ENCODE measurements at places on chromosomes 16 and 17.

- no peak for DNase-seq
These were observed 17.5 kb downstream of the MAP3K14 start for GRCh38 chr17:45299361-45299760.

DNA sequence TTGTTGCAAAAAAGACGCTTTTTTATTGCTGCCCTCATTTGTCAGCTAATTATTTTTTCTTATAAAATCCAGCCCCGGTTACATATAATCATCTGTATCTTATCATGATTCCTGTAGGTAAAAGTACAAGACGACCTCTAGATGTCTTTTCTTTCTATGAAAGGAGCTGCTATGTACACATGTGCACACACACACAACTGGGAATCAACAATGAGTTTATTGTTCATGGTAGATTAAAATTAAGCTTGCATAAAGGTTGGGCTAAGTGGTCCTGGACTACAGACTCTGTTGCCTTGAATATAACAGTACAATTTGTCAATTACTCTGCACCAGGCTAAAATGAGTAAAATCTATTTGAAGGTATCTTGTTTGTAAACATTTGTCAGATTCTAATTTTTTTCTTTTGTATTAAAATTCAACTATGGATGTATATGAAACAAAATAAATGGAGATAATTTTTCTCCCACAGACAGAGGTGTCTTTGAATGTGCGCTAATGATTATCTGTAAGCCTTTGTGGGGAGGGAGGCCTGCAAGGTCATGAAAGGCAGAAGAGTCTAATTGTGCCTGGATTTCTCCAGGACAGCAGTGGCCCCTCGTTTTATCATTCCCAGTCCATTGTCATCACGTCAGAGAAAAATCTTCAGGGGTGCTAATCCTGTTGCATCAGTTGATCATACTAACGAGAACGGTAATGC lies 13.4 kb downstream of the C17orf58 start:
- no peak for DNase-seq

DNA sequence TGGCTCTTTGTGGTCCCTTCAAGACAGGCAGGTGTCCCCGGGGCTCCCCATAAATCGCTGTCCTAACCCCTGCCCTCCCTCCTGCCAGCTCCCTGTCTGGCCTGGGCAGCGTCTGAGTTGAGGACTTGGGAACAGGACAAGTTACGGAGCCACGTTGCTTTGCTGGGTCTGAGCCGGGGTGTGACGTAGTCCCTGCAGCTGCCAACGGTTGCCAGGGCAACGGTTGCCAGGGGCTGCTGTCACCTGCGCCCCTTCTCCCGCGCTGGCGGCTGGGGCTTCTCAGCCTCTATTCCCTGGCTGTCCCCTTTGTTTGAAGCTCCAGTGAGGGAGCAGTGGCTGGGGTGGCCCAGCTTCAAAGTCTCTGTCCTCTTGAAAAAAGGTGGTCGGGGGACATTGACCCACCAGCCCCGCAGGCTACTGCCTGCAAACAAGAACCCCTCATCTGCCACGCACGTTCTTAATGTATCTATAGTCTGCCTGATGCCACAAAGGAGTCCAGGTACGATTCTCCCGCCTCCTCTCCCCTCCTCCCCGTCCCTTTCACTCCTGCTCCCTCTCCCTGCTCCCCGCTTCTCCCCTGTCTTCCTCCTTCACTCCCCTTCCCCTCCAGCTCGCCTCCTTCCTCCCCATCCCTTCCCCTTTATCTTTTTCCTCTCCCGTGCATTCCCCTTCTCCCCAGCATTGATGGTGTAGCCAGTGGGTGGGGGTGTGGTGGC lies 10.9 kb downstream of the ADGRG1 start:
- DNase-seq = no peak

- no peak for DNase-seq
These were observed 34.0 kb upstream of the CPNE2 start for GRCh38 chr16:57058291-57058861.

GRCh38 chr16:14239791-14240190 lies 168.7 kb downstream of the MRTFB start:
- no peak for DNase-seq

- DNase-seq = no peak
These were observed 18.3 kb downstream of the GLYR1 start for GRCh38 chr16:4828567-4829321.

DNA sequence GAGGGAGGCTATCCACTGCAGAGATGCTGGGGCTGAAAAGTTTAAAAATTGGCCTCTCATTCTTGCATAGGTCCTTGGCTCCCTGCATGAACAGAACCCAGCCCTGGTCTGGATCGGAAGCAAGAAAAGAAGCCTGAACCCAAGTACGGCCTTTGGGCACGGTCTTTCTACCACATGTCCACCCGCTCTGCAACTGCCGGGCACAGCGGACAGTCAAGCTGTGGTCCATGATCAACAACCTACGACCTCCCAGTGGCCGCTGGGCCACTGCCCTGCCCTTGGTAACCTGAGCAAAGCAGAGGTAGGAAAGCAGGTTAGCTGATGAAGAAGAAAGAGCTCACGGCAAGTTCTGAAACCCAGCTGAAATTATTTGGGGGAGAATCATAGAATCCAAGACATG lies 3.6 kb downstream of the ABCC12 start:
- DNase-seq = no peak

DNA sequence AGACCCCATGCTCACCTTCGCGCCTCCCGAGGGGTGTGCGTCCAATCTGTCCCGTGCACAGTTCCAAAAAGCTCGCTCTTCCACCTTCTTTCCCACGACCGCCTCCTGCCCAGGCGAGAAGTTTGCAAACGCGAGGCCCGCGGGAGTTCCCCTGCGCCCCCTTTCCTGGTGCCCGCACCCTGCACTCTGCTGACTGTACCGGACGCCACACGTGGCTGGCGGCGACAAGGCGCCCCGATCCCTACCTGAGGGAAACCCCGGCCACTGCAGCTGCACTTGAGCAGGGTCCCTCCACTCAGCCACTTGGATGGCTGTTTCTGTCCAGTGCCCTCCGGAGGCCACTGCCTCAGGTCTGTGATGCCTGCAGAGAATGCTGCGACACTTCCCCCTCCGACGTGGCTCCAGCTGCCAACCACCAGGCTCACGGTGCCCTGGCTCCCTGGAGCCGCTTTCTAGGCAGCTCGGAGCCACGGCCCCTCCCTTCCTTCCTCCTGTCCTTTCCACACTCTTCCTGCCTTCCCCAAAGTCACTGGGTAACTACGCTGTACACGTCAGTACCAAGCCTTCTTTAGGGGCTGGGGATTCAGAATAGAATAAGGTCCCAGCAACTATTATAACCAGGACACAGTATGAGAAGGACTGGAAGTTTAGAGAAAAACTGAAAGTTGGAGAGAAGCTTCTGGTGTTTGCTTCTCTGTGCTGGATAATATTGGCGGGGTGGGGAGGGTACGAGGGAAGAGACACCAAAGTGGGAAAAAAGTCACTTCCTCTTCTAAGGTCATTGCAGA lies at the start of gene MLKL:
TSS of gene MLKL (minus strand) at position 425 of the 788 bp plus-strand sequence. CDS start 5,105 bp downstream, outside the sequence.
- peak; percentile 35 for DNase-seq

DNA sequence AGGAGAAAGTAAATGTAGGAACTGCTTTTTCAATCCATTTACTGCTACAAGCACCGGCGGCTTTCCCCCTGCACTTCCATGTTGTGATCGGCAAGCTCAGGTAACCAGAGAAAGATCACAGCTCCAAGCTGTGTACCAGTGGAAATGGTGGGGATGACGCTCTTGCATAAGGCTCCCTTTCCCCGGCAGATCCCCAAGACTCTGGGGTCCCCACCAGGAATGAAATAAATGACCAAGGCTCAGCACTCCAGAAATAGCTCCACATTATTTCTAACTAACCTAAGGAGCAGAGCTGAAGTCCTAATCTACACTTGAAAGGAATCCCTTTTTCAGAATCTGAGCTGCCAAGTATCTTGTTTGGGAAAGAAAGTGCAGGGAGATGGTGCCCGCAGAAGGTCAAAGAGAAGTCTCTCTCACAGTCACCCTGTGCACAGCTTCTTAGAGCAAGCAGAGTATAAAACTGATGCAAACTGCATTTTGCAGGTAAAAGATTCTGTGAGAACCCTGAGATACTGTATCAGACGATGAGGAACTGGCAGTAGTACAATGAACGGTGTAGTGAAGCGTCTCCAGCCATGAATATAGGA lies 11.1 kb downstream of the GRB2 start:
- no peak for DNase-seq

DNA sequence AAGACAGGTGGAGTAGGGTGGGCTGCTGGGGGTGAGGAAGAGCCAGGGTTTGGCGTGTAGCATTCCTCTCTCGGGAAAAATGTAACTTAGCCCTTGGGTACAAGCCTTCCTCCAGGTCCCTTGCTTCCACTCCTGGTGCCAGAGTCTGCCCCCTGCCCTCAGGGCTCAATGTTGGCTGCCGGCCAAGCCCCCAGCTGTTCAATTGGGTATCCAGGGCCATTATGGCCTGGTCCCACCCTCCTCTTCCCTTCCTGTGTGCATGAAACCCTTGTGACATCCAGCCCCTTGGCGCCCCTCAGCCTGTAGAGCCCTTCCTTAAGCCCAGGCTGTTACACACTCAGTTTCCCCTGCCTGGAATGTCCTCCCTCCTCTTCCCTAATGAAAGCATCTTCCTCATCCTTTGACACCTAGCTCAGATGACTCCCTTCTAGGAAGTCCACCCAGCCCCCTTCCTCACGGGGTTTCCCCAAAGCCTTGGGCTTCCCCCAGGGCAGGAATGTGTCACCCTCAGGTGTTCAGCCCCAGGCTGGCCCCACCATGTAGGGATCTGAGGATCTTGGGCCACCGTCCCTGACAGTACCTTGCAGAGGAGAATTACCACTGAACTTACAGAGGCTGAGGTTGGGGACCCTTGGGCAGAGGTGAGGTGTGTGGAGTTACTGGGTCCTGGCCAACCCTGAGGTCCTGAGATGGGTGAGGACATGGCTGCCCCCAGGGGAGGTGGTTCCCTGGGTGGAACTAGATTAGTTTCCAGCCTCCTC lies 30.0 kb downstream of the B9D1 start:
- no peak for DNase-seq

GRCh38 chr17:60599220-60599619 lies 773 bp upstream of the PPM1D start:
- no peak for DNase-seq

DNA sequence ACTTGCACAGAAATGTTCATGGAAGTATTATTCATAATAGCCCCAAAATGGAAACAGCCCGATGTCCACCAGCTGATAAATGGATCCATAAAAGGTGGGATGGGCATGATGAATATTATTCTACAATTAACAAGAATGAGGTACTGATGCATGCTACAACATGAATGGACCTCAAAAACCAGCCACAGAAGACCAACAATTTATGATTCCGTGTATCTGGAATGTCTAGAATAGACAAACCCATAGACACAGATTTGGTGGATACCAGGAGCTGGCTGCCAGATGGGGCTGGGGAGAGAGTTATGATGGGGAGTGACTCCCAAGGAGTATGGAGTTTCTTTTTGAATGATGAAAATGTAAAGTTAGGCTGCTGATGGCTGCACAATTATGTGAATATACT lies 10.8 kb upstream of the NAGLU start:
- no peak for DNase-seq

GRCh38 chr17:83058266-83058798 lies 21.1 kb upstream of the METRNL start:
- no peak for DNase-seq

- DNase-seq = no peak
These were observed 954.7 kb upstream of the RBFOX1 start for GRCh38 chr16:6377956-6378355.

- DNase-seq = no peak
These were observed at the start of gene PRRT2 for GRCh38 chr16:29811896-29812665. PRRT2 (plus strand) TSS chr16:29812193; CDS start chr16:29813055, 862 bp downstream.

DNA sequence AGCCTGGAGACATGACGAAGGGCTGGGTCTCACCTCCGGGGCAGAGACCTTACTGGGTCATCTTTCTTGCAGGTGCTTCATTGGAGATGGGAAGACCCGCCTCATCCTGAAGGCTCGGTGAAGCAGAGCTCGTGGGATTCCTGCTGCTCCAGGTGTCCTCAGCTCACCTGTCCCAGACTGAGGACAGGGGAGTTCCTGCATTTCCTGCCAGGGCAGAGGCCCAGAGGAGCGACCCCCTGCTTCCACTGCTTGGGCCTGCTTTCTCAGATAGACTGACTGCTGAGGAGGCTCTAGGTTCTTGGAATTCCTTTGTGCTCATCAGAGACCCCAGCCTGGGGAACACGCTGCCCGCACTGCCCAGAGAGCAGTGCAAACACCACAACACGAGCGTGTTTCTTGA lies 11.6 kb downstream of the AQP8 start:
- DNase-seq = no peak
